ENCODE measurements at places on chromosomes 3 and 15. TPM values are rescaled to one million over a fixed set of nuclear protein-coding genes. Genes with fewer than 3 reads are reported as not detected.

Gene GOLGA6L7
- total RNA-seq: not detected

Gene CCDC9B
- 0.19 TPM for total RNA-seq

Gene TRIM42
- total RNA-seq: not detected

Gene RTP4
- total RNA-seq: 3.4 TPM

Gene ANKRD34C
- total RNA-seq: not detected

Gene SLC24A5
- not detected for total RNA-seq

Gene NKTR
- 45.0 TPM for total RNA-seq

Gene CFAP20DC
- 1.8 TPM for total RNA-seq
